ENCODE measurements at places on chromosomes 1 and 21.

- DNase-seq = no peak
These were observed 86.4 kb downstream of the IER5 start for GRCh38 chr1:181174861-181175260.

DNA sequence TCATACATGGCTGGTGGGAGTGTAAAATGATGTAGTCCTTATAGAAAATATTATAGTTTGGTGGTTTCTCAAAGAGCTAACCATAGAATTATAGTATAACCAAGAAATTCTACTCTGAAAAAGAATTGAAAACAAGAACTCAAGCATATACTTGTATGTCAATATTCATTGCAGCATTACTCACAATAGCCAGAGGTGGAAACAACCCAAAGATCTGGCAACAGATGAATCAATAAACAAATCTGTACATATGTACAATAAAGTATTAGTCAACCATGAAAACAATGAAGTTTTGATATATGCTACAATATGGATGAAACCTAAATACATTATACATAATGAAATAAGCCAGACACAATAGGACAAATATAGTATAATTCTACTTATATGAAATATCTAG, 29.7 kb downstream of the XCL1 start:
- no peak for DNase-seq

- DNase-seq = no peak
These were observed 3.5 kb downstream of the OLFML2B start for GRCh38 chr1:162020150-162020549.

GRCh38 chr1:212858461-212859265, 588 bp downstream of the FLVCR1 start:
- DNase-seq = peak; percentile 56

- DNase-seq = no peak
These were observed 582 bp downstream of the TRPM2 start for GRCh38 chr21:44354001-44354405.

GRCh38 chr1:231210126-231210525, 30.9 kb upstream of the GNPAT start:
- no peak for DNase-seq

DNA sequence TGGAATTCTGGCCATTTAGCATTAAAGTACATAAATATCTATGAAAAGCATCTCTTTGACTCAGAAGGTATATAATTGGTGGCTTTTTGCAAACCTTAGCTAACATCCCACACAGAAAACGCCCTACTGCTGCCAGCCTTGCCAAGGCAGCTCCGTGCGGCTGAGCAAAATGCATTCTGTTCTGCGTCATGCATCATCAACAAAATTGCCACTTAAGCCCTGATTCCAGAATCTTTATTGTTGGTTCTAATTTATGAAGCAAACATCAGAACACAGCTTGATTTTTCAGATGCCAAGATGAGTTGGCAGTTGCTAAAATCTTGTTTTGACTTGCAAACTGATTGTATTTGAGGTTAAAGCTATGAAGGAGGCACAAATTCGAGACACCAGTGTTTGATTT, 314.9 kb upstream of the DEPDC1 start:
- DNase-seq = no peak

DNA sequence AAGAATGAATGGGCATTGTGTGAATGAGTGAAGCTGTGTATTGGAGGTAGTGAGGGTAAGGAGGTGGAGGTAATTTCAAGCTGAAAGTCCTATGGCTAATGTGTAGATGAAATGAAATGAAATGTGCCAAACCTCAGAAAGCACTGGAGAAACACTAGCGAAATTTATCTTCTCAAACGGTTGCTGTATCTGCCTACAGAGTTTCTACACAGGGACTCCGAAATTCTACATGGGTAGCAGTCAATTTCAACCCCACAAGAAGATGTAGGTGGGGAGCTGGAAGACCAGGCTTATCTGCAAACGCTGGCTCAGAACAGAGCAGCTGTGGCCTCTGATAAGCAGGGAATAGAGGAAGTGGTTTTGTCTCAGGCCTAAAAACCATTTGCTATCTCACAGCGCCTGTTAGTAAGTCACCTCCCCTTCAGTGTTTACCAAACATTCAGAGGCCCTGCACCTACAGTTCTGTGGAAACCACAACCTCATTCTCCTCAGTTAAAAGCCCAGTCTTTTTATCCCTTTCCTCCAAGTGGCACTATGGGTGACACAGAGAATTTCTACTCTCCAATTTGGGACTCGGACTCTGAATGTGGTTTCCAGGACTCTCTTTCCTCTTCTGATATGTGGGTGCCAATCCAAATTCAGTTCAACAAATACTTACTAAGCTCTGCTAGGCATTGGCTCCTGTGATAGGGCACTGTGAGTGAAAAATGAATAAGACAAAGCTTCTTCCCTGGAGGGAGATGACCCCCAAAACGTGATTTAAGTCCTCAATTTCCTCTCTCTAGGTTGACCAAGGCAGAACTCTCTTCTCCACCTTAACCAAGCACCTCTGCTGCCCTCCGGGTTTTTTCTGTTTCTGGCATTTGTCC, 17.2 kb upstream of the SLAMF6 start:
- DNase-seq = peak; percentile 79

DNA sequence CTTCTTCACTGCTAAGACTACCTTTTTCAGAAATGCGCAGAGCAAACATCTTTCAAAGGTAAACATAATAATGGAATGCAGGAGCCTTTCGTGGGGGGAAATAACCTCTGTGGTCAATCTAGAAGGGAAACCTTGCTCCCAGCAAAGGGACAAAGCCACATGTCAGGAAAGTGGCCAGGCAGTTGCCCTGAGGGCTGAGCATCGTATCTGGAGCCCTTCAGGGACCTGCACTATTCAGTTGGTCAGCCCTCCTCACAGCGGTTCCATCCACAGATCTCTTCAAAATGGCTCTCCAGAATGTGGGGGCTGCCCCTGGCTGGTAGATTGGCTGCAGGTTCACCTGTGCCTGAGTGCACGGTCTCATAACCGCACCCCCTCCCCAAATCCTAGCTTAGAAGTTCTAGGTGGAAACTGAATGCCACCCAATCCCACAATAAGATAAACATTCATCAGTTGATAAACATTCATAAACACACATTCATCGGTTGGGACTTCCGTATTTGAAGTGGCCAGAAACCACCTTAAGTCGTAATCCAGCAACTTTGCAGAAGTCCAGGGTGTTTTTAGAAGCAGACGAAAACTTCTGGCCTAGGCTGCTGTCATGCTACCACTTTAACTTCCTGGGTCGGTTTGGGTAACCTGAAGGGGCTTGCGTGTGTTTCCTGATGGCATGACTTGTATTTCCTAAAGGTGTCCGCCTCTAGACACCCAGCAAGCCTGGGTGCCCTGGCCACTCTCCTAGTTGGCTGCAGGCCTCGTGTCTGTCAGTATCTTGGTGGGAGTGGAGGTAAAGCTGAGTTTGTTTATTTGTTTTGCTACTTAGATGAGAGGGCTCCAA, 50.5 kb downstream of the RASSF5 start:
- peak; percentile 39 for DNase-seq

GRCh38 chr1:57987523-57987922, 559.0 kb downstream of the OMA1 start:
- no peak for DNase-seq

- DNase-seq = no peak
These were observed 22.8 kb downstream of the RNU5D-1 start for GRCh38 chr1:44707959-44708831.

DNA sequence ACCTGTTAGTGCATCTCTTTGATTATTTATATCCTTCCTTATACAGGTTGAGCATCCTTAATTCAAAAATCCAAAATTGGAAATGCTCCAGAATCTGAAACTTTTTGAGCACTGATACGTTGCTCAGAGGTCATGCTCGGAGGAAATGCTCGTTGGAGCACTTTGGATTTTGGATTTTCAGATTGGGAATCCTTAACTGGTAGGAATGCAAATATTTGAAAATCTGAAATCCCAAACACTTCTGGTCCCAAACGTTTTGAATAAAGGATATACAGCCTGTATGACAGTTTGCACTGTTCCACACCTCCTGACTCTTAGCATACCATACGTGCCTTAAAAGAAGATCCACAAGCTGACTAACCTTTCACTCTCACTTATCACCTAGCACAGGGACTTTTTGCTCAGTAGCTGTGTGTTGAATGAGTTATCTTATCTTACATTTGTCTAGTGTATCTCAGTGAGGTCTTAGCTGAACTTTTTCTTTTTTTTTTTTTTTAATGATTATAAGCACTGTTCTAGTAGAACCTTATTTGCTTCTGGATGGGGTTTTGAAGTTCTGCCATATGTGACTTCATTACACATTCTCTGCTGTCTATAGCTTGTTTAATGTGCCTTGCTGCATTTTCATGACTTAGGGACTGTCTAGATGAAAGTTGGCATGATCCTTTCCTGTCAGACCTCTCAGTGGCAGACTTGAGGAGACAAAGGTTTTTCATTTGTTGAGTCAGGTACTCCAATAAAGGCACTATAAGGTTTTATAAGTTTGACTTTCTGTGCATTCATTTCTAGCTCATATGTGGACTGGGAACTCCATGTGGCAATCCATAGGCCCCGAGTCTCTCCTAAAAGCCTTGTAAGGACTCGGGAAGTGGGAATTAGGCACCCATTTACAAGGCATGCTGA, 21.6 kb downstream of the PTGFRN start:
- no peak for DNase-seq
